ENCODE measurements at places on chromosomes 3 and 15. TPM values are rescaled to one million over a fixed set of nuclear protein-coding genes. Genes with fewer than 3 reads are reported as not detected.

GRCh38 chr3:114867359-114867758 is 279.7 kb downstream of the ZBTB20 start:
- no peak for DNase-seq

DNA sequence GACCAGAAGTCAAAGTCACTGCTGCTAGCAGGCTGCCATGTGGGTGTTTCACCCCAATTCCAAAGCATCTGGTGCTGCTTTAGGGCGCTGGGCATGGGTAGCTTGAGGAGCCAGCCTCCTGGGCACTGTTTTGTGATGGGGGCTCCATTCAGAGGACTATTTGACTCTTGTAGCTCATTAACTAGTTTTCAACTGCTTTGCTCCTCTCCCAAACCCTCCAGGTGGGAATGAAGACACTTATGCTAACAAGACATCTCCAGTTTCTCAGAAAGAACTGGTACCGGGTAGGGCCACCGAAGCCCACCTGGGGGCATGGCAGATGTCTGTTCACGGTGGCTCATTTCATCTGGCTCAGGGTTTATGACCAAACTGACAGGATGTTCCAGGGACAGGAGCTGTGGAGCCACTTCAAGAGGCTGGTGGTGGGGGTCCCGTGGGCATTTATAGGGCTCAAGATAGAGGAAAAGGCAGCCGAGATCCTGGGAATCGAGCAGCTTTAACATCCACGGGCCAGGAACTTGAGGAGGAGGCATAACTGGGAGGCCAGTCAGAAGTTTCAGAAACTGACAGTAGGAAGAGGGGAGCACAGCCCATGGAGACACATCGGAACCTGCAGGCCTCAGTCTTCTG is 17.7 kb downstream of the AMOTL2 start:
- DNase-seq = no peak

DNA sequence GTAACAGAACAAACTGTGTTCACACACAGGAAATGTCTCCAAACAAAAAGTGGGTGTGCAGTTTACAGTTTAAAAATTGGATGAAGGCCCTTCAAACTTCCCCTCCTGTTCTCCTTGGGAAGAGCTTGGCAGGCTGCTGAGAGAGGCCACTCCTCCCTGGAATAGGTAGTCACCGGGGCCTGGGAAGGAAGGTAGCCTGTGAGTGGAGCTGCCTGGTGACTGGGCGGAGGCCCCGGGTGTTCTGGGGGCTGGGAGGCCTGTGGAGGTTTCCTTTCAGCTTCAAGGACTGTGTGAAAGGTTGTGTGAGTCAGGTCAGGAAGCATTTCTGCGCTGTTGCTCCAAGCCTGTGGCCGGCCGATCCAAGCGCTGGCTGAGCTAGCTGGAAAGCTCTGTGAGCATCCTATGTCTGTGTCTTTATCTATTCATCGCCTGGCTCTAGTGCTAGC is 14.1 kb downstream of the SLCO3A1 start:
- peak; percentile 79 for DNase-seq

DNA sequence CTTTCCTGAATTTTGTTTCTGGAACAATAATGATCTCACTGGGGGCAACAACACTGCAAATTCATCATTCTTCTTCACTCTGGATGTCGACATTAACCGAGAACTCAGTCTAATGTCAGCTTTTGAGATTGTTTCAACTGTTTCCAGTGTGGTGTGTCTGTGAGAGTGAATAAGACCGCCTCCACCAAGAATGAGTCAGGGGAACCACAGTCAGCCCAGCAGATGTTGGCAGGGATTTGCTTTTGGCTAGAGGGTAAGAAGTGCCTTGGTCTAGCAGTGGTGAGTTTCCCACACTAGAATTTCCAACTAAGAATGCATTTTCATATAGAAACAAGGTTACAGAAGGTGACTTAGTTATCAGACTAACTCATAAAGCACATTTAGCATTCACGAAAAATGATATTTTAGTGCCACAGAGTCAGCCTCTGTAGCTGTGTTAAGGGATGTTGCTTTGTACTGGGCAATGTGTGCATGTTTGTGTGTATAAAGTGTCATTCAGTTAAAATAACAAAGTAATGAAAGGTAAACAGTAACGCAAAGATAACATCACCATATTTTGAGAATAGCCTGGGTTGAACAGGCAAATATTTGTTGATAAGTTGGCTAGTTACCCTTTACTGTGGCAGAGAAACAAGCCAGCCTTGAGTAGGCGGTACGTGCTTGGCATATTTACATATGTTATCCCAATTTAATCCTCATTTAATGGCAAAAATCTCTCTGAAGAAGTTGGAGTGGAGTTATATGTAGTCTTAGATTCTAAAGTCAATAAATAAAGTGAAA is 33.8 kb downstream of the DRD3 start:
- DNase-seq = no peak

- no peak for DNase-seq
Measured at GRCh38 chr3:8215821-8216220, 285.8 kb upstream of the LMCD1 start.

GRCh38 chr3:126540951-126541627 is 17.1 kb downstream of the CHST13 start:
- DNase-seq = no peak

GRCh38 chr3:30123755-30124154 is 482.6 kb upstream of the TGFBR2 start:
- DNase-seq = no peak

DNA sequence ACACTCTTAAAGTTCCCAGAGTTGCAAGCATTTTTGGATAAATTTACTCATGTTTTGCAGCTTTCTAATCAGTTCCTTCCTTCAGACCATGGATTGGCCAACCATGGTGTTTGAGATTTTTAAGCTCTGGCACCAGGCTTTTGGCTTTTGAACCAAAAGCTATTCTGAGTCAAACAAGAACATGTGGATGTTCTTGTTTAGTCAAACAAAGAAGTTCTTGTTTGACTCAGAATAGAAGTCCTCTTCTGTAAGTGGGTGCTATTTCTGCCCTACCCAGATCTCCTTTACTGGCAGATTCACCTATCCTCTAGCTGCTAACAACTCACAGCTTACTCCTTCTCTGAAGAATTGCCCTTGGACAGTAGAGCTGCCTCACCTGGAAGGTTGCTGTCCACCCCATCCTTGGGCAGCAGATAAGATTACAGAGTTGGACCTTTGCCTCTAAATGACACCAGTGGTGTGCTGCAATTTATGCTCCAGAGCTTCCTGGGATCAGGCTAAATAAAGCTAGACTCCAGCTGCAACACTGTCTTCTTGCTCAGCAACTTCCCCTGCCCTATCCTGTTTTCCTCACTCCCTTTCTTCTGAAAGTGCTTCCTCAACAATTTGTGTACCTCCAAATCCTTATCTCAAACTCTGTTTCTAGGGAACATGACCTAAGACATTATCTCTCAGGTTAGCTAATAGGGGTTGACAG is 65.6 kb downstream of the COL6A6 start:
- no peak for DNase-seq

DNA sequence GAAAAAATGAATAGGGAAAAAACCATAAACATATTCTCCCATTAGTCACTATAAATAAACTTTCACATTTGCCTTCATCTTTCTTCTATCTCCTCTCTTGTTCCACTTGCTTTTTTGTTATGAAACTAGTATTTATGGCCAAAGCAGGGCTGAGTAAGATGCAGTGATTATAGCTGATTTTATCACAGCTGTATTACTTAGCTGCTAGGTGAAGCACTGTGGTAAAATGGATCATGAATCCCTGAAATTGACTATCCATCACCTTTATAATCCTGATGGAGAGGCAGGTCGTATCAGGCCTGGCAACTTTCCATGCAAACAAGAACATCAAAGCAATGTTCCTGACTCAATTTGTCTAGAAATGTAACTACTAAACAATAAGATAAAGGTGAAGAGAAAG is 471.6 kb downstream of the TUSC7 start:
- no peak for DNase-seq

- no peak for DNase-seq
Measured at GRCh38 chr3:37849146-37849923, 12.3 kb upstream of the CTDSPL start.

GRCh38 chr3:172696357-172696756 is 14.5 kb downstream of the NCEH1 start:
- DNase-seq = no peak

DNA sequence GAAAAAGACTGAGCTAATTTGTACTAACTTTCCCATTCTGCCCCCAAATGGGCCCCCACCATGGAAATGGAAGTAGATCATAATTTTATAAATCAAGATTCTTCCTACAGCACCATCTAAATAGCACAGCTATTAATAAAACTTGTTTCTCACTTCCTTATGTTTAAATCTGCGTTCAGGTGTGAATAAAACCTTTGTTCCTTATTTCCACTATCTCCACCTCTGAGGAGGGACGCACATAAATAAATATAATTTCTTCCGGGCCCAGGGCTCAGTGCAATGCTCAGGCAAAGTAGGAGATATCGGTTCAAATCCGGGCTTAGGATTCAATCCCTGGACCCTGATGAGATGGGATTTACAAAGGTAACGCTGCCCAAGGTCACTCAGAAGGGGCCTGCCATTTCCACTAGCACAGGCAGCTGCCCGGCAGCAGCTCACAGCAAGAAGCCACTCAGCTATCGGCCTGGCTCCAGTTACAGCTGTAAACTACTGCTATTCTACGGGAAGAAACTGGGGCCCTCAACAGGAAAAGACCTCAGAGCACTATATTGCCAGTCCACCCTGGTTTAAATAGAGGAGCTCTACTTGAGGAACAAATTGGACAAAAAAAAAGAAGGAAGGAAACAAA is 52.5 kb downstream of the FOXP1 start:
- DNase-seq = no peak

DNA sequence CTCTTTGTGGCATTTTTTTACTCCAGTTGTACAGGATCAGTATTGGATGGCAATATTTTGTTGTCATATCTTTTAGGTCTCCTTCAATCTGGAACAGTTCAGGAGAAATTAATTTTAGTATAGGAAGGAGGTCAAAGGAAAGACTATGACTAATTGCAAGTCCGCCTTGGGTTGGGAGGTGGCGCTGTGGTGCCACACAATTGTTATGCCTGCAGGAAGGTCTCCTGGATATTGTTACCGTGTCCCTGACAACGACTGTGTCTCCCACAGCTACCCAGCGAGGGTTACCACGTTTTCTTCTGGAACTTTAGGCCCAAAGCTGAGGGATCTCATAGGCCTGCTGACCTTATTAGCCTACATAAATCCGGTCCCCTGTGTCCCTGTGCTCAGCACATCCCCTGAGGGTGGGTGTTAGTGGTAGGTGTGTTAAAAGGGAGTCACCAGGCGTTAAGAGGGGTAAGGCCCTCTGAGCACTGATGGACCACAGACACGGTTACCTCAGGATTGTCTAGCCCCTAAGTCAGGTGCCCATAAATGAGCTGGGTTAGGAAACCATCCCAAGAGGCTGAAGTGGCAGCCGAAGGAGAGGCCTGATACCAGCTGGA is 31.5 kb downstream of the KCNAB1 start:
- peak; percentile 94 for DNase-seq

DNA sequence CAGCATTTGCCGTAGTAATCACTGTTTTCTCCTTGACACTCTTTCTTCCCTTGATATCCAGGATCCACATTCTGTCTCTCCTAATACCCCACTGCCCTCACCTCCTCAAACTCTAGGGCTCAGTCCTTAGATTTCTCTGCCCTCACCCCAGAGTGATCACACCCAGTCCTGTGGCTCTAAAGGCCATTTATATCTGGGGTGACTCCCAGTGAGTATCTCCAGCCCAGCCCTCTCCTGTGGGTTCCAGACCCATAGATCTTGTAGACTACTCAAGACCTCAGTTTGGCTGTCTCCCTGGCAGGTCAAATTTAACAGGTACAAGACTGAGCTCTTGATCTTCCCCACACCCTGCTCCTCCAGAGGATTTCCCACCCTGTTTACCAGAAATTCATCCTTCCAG is 1.3 kb downstream of the GRK7 start:
- no peak for DNase-seq

GRCh38 chr3:171372694-171373093 is 87.5 kb downstream of the TNIK start:
- DNase-seq = no peak

GRCh38 chr15:36994790-36995189 is 105.6 kb downstream of the MEIS2 start:
- no peak for DNase-seq

- no peak for DNase-seq
Measured at GRCh38 chr3:26838026-26838425, 215.5 kb downstream of the LRRC3B start.

DNA sequence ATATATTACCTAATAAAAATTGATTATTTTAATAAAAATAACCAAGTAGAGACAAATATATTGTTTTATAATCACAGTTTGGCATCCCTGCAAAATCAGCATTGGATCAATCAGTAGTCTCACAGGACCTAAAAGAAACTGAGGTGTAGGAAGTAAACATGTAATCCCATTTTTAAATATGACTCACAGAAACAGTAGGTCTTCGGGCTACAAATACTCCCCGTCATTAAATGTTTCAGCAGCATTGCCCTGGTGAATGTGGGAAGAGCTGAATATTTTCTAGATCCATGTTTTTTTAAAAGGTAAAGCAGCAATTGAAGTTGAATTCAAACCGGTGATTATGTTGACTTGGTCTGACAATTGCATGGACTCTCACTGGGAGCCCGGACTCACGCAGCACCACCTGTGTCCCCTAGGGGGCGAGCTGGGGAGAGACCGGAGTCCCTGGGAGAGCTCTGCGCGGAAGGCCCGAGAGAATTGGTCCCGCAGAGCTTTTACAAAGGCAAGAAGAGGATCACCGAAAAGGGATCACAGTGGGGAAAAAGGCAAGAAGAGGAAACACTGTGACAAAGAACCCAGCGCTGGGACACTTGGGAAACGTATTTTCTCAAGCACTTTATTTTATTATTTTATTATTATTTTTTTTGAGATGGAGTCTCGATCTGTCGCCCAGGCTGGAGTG is 17.2 kb upstream of the USP3 start:
- DNase-seq = peak; percentile 98

GRCh38 chr3:46417841-46418611 is 11.0 kb downstream of the CCRL2 start:
- DNase-seq = no peak

DNA sequence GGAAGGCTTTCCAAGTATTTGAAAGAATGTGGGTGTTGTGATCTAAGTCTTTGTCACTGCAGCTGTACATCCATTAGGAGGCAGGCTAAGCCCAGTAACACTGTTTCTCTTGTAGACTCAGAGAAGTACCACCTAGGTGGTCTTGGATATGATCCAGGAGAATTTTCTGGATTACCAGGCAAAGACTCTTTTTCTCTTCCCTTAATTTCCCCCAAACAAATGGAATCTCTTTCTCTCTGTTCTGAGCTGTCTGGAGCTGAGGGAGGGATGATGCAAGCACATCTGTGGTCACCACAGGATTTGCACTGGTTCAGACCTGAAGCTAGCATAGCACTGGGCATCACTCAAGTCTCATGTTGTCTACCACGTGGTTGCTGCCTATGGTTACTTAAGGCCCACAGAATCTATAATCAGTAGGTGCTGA is 227.6 kb downstream of the NECTIN3 start:
- DNase-seq = no peak

GRCh38 chr3:196471551-196471950 is 32.0 kb downstream of the RNF168 start:
- no peak for DNase-seq

IFT80 gene
- total RNA-seq = 9.7 TPM

RARRES1 gene
- 11.4 TPM for total RNA-seq

KNG1 gene
- total RNA-seq = not detected

FETUB gene
- 13.5 TPM for total RNA-seq

ACVR2B gene
- 2.5 TPM for total RNA-seq

DLEC1 gene
- total RNA-seq = 2.9 TPM

WDR93 gene
- not detected for total RNA-seq

MYL3 gene
- total RNA-seq = 0.59 TPM

NR1D2 gene
- 52.1 TPM for total RNA-seq

C3orf80 gene
- 0.13 TPM for total RNA-seq
